Glomerular endothelial cell (primary cell): ENCODE measurements at places on chromosomes 7 and 10.

DNA sequence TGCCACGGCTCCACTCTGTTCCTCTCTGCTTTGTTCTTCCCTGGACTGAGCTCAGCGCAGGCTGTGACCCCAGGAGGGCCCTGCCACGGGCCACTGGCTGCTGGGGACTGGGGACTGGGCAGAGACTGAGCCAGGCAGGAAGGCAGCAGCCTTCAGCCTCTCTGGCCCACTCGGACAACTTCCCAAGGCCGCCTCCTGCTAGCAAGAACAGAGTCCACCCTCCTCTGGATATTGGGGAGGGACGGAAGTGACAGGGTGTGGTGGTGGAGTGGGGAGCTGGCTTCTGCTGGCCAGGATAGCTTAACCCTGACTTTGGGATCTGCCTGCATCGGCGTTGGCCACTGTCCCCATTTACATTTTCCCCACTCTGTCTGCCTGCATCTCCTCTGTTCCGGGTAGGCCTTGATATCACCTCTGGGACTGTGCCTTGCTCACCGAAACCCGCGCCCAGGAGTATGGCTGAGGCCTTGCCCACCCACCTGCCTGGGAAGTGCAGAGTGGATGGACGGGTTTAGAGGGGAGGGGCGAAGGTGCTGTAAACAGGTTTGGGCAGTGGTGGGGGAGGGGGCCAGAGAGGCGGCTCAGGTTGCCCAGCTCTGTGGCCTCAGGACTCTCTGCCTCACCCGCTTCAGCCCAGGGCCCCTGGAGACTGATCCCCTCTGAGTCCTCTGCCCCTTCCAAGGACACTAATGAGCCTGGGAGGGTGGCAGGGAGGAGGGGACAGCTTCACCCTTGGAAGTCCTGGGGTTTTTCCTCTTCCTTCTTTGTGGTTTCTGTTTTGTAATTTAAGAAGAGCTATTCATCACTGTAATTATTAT is 1.2 kb downstream of the CLDN4 start:
- DNase-seq = no peak

- no peak for DNase-seq
These were observed 121.2 kb downstream of the SLC25A13 start for GRCh38 chr7:96200740-96201139.

DNA sequence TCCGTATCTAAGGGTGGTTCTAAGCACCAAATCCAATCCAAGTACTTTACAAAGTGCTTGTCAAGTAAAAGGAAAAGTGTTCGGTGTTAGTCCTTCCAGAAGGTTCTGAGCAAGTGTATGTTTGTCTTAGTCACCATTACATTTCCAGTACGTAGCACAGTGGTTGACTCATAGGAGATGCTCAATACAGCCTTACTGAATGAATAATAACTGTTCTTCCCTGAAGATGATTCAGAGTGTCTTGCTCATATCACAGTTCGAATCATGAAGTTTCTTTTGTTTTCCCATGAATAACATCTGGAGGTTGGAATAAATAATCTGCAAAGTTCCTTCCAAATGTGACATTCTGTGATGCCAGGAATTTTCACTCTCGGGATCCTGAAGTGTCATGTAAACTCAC is 53.4 kb downstream of the WNT2 start:
- DNase-seq = peak; percentile 39

- no peak for DNase-seq
These were observed 59.2 kb downstream of the HK1 start for GRCh38 chr10:69337296-69338132.

- DNase-seq = no peak
These were observed 154.3 kb downstream of the ZNF365 start for GRCh38 chr10:62528441-62528840.

DNA sequence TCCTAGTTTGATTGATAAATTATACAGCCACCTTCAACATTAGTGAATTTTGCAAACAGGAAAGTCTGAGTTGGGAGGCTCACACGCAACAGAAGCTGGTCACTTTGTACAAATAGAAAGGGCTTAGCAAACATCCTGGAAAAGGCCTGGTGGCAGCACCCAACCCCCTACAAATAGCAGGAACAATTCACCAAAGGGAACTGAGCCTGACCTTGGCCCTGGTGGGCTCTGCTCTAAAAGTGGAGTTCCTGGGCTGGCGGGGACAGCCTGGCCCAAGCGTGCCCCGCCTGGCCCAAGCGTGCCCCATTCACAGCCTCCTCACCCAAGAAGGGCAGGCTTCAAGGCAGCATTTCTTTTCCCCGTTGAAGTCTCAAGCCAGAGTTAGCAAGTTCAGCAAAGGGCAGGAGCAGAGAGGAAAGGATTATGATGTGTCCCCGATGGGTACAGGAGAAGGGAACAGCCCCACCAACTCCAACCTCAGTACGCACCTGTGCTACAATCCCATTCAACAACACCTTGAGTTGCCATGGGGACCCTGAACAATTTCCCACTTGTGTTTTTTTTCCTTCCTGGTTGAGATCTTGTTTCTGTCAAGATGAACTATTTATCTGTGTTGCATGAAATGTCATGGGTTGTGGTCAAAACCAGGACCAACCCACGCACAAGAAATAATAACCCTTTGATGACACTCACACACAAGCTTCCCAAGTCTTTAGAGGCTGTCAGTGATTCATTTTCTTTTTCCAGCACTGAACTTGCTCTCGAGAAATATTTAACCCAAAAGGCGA is 43.4 kb downstream of the RGS10 start:
- DNase-seq = no peak

DNA sequence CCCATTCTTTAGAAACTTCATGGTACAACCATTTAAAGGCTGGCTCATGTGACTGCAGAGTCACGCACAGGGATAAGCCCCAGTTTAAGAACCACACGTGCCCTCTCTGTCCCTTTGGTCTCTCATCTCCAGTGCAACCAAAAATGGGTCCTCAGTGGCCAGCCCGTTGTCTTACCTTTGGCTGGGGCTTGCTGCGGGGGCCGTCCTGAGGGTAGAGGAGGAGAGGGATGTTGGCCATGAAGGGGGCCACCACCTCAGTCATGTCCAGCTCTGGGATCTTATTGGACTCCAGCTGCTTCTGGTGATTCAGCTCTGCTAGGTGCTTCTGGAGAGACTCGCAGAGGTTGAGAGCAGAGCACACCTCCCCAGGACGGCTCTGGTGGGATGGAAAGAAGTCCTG is 22.3 kb downstream of the PSAP start:
- DNase-seq = no peak

GRCh38 chr10:22766693-22767092 is 52.3 kb upstream of the PIP4K2A start:
- no peak for DNase-seq

DNA sequence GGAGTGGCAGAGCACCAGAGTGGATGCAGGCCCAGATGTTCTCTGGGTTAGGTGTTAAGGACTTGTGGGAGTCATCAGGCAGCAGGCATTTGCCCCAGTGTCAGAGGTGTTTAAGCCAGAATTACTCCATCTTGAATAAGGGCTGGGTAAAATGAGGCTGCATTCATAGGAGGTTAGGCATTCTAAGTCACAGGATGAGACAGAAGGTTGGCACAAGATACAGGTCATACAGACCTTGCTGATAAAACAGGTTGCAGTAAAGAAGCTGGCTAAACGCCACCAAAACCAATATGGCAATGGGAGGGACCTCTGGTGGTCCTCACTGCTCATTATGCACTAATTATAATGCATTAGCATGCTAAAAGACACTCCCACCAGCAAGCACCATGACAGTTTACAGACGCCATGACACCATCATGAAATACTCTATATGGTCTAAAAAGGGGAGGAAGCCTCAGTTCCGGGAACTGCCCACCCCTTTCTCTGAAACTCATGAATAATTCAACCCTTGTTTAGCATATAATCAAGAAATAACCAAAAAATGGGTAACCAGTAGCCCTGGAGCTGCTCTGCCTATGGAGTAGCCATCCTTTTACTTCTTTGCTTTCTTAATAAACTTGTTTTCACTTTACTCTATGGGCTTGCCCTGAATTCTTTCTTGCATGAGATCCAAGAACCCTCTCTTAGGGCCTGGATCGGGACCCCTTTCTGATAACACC is 882 bp upstream of the LRRC61 start:
- no peak for DNase-seq

DNA sequence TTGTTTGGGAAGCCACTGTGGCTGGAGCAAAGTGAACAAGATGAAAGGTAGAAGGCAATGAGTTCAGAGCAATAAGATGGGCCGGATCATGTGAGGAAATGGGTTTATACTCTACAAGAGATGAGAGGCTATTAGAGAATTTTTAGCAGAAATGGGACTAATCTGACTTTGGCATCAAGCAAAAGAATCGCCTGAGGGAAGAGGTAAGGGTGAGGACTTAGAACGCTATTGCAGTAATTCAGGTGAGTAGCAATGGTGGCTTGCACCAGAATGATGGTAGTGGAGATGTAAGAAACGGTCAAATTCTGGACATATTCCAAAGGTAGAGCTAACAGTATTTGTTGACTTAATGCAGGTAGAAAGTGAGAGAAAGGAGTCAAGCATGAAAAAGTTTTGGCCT is 29.5 kb upstream of the AKAP9 start:
- DNase-seq = no peak

DNA sequence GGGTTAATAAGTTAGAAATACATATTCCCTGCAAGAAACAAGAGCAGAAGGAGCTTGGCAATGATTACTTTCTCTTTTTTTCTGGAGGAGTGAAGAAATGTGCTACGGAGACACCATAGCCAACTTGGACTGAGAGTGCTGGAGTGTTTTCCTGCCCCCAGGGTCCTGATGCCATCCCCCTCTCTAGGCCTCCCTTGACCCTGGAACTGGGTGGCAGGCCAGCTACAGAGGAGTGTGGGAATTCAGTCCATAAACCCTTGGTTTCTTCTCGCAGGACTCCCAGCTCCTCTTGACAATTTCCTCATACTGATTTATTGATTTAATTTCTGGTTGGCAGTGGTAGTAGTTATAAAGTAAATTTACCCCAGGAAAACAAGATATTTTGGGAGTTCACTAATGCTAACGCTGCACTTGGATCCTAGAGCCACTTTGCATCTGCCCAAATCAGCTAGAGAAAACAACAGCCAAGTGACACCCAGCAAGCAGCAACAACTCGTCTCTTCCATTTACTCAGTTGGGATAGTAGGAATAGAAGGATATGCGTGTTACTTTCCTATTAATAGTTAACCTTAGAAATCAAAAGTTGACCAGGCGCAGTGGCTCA is 76.4 kb upstream of the CELF2 start:
- DNase-seq = no peak

- no peak for DNase-seq
These were observed 39.5 kb upstream of the WNT2 start for GRCh38 chr7:117362294-117362888.

GRCh38 chr7:8121243-8121642 is 140.7 kb downstream of the ICA1 start:
- DNase-seq = no peak

GRCh38 chr7:122305475-122306319 is 1.1 kb upstream of the FEZF1 start:
- DNase-seq = no peak

- no peak for DNase-seq
These were observed 1037.1 kb downstream of the GATA3 start for GRCh38 chr10:9091530-9092093.

- DNase-seq = no peak
These were observed 462.2 kb downstream of the AUTS2 start for GRCh38 chr7:70060298-70061068.

GRCh38 chr7:46157404-46157803 is 236.3 kb upstream of the IGFBP3 start:
- no peak for DNase-seq

DNA sequence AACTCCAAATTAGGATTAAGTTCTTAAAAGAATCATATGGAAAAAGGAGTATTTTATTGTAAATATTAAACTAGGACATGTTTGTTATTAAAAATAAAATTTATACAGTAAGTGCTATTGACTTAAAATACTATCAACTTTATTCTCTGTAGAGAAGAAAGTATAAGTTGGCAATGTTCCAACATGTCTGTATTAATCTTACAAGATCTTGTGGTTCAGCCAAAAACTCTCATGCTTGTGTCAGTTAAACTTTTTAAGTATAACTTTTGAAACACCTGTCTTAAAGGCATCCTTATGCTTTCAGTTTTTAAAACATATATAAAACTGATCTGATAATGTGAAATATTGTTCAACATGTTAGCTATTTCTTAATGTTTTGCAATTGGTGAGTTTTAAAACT is 160.7 kb downstream of the ZEB1 start:
- no peak for DNase-seq

DNA sequence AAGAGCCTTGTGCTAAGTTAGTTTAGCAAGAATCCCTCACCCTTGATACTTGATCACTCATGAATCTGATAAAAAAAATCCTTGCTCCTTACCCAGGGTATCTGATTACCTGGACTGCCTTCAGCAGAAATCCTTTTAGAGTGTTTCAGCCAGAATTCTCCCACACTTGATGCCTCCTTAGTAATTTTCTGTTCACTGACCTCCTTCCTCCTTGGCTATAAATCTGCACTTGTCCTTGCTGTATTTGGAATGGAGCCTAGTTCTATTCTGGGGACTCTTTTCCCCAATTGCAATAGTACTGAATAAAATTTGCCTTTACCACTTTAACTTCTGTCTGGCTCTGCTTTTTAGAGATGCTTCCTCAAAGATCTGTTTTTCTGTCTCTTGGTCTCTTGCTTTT is 84.9 kb downstream of the RPS24 start:
- DNase-seq = no peak

DNA sequence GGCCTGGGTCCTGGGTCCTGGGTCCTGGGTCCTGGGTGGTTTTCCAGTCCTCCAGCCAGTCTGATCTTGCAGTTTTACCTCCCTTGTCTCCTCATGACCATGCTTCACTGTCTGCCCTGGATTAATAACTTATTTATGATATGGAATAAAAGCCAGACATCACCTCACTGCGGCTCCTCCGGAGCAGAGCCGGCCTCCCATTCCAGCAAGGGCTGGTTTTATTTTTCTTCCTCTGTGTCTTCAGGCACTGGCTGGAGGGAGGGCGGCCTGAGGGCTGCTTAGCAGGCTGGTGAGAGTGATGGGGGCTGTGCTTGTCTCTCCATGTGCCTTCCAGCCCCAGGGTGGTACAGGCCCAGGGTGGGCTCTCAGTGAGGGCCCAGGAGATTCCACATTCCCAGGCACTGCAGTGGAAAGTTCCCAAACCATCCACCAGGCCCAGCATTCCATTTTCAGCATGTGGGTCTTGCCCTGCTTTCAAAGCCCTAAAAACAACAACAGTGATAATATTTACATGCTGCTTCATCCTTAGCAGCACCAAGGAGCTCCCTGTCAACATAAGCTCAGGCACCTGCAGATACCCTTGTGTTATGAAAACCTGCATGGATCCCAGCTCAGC is 12.6 kb downstream of the ADAMTS14 start:
- no peak for DNase-seq

GRCh38 chr10:107232013-107232412 is 67.5 kb upstream of the SORCS1 start:
- no peak for DNase-seq

GRCh38 chr7:152541892-152542291 is 106.1 kb upstream of the KMT2C start:
- no peak for DNase-seq

- no peak for DNase-seq
These were observed 45.7 kb downstream of the BEND7 start for GRCh38 chr10:13483073-13483472.

GRCh38 chr7:27113991-27114769 is 11.7 kb upstream of the HOXA2 start:
- DNase-seq = no peak

- DNase-seq = no peak
These were observed 155.9 kb downstream of the ATE1 start for GRCh38 chr10:121771966-121772365.
